Regular cardiac myocyte (primary cell): ENCODE measurements at places on chromosomes 3 and 15. TPM values are rescaled to one million over a fixed set of nuclear protein-coding genes. Genes with fewer than 3 reads are reported as not detected.

Gene HYAL1
- 0.96 and 2.5 TPM in 2 replicates for total RNA-seq

Gene ALDH1L1
- total RNA-seq, result 2.1 and 4.8 TPM in 2 replicates

Gene SSUH2
- not detected in 2 replicates for total RNA-seq

Gene BCL2A1
- total RNA-seq, result under 0.01 and 2.5 TPM in 2 replicates

Gene ISLR
- 18.8 and 23.4 TPM in 2 replicates for total RNA-seq

Gene SMARCC1
- total RNA-seq, result 25.1 and 48.1 TPM in 2 replicates

Gene ACKR2
- total RNA-seq, result under 0.01 TPM in 1 of 2 replicates, not detected in the other

Gene GOLGA6L7
- total RNA-seq, result not detected in 2 replicates

Gene AGTR1
- total RNA-seq, result 2.3 and 4.4 TPM in 2 replicates

Gene HIGD2B
- total RNA-seq, result not detected in 2 replicates

Gene SEC11A
- total RNA-seq, result 253 and 315 TPM in 2 replicates

Gene LNP1
- 3.5 and 5.9 TPM in 2 replicates for total RNA-seq

Gene ARNT2
- total RNA-seq, result 4.6 and 7.6 TPM in 2 replicates

Gene KNG1
- not detected in 2 replicates for total RNA-seq

Gene SLC12A1
- under 0.01 TPM in 1 of 2 replicates, not detected in the other for total RNA-seq

Gene NDUFAF3
- 60.6 and 75.3 TPM in 2 replicates for total RNA-seq

Gene GOLGA8M
- total RNA-seq, result 0.19 and 0.56 TPM in 2 replicates

Gene IL17RD
- total RNA-seq, result 1.5 and 1.7 TPM in 2 replicates

Gene LRRC34
- total RNA-seq, result 1.1 and 2.9 TPM in 2 replicates

Gene NLGN1
- 5.9 and 6.1 TPM in 2 replicates for total RNA-seq

Gene KNL1
- 2.5 and 24.7 TPM in 2 replicates for total RNA-seq

Gene NEK10
- total RNA-seq, result 15.9 and 27.6 TPM in 2 replicates

Gene CADPS
- total RNA-seq, result 0.85 TPM in 1 of 2 replicates, not detected in the other

Gene SNTN
- total RNA-seq, result not detected in 2 replicates

Gene PKM
- total RNA-seq, result 1,635 and 2,242 TPM in 2 replicates

Gene CACNA2D3
- total RNA-seq, result 0.19 and 0.85 TPM in 2 replicates

Gene SLC30A4
- total RNA-seq, result 11.5 and 12.7 TPM in 2 replicates

Gene ZPLD1
- total RNA-seq, result 0.19 and 0.56 TPM in 2 replicates

Gene TGM4
- not detected in 2 replicates for total RNA-seq

Gene CPEB1
- 5.2 and 13.8 TPM in 2 replicates for total RNA-seq

Gene BFSP2
- total RNA-seq, result not detected in 2 replicates

Gene PLCL2
- 11.1 and 14.7 TPM in 2 replicates for total RNA-seq

Gene WDR93
- under 0.01 TPM in 1 of 2 replicates, not detected in the other for total RNA-seq

Gene FETUB
- not detected in 2 replicates for total RNA-seq

Gene TM4SF1
- 657 and 1,042 TPM in 2 replicates for total RNA-seq

Gene PLSCR5
- not detected in 2 replicates for total RNA-seq
